ENCODE measurements at places on chromosomes 13 and 19. TPM values are rescaled to one million over a fixed set of nuclear protein-coding genes. Genes with fewer than 3 reads are reported as not detected.

The LRRC8E gene
- 14.7 TPM for total RNA-seq

The ICAM5 gene
- total RNA-seq, result 0.20 TPM

The GSX1 gene
- total RNA-seq, result not detected

DNA sequence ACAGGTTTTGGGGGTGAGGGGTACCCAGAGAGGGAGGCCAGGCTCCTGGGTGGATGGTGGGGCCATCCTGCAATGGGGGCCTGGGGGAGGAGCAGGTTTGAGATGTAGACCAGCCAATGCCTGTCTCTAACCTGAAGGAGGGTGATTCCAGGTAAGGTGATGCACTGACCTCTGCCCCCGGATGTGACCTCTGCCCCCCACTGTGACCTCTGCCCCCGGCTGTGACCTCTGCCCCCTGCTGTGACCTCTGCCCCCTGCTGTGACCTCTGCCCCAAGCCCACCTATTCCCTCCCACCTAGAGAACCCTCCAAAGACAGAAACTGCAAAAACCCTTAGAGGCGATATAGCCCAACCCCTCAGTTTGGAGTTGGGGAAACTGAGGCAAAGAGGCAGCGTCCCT lies 10.3 kb upstream of the SPACA4 start:
- no peak for DNase-seq

DNA sequence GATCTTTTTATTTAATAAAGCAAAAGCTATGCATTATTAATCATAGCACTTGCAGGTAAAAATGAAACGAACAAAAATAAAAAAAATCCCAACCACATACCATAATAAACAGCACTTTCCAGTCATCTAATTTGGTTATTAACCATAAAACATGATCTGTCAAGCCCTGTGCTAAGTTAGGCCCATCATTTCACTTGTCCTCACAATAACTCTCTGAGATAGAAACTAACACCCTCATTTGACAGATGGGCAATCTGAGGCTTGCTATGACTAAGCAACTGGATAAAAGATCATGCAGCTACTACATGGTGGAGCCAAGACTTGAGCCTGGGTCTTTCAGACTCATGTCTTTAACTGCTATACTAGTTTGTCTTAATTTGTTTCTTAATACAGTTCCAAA lies 21.8 kb downstream of the PROSER1 start:
- no peak for DNase-seq

DNA sequence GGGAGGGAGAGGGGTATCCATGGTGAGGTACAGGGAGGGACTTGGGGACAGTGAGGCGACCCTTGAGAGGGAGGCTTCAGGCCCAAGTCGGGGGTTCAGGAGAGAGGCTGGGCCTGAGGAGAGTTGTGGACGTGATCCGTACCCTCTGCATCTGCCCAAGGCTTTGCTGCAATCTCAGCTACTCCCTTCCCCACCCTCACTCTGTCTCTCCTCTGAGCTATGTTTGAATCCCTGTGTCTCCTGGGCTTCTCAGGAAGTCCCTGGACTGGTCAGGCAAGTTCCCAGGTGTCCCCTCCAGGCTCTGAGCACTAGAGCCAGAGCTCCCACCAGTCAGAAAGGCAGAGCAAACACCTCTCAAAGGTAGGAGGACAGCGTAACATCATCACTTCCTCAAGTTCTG lies 1.8 kb downstream of the LIN37 start:
- no peak for DNase-seq

DNA sequence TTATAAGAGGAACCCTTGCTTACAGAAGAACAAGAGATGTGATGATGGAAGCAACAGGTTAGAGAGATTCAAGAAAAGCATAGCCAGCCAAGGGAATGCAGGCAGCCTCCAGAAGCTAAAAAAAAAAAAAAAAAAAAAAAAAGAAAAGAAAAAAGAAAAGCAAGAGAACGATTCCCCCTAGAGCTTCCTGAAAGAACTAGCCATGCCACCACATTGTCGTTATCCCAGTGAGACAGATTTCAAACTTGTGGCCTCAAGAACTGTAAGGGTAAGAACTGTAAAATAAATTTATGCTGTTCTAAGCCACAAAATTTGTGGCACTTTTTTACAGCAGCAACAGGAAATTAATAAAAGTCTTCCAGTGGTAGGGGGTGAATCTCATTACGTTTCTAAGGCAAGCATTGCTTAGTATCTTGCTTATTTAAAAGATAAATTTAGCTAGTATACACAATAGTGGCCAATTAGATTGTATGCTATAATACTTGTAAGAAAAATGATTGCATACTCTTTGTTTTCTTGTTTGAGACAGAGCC lies 21.8 kb downstream of the RFXAP start:
- peak; percentile 10 for DNase-seq

- DNase-seq, result no peak
Observed at GRCh38 chr19:34589730-34590129, 87.2 kb downstream of the SCGB2B2 start.

Measured in Caki2 (cell line).